ENCODE measurements at places on chromosomes 1 and 21.

DNA sequence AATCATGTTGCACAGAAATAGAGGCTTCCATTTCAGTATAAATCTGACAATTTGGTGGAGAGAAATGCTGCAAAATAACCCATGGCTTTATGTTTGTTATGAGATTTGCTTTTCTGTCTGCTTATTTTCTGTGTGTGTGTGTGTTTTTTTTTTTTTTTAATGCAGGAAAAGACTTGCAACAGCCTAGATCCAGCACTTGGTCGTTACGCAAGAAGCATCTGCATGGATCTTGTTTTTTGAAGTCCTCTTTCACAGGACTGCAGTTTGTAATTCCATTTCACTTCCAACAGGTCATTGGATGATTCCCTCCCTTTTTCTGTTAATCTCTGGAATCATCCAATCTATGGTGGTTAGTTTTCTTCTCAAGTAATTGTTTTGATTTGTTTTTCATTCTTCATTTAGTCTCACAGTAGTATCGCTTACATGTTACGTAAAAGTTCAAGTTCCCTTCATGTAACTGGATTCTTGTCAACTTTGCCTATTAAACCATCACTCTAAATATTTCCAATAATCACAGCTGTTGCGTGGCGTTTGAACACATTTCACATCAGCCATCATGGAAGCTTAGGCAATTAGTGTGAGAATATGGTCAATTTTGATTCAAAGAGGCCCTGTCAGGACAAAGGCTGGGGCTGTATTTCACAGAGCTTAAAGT, 312.9 kb downstream of the NFIA start:
- no peak for DNase-seq

DNA sequence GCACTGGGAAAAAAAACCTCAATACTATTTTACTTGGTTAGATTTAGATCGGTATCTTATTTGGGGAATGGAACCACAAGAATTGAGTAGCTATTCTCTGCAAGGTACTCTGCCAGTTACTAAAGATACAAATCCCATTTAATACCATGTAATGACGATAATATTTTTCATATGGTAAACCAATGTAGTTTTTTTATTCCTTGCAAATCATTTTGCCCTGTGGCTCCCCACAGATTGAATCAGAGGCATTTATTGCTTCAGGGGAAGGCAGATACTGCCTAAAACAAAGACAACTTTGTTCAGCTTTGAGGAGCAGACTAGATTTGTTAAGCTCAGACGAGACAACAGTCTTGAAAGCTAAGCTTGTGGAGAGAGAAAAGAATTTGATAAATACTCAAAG, 226.7 kb upstream of the RUNX1 start:
- no peak for DNase-seq

DNA sequence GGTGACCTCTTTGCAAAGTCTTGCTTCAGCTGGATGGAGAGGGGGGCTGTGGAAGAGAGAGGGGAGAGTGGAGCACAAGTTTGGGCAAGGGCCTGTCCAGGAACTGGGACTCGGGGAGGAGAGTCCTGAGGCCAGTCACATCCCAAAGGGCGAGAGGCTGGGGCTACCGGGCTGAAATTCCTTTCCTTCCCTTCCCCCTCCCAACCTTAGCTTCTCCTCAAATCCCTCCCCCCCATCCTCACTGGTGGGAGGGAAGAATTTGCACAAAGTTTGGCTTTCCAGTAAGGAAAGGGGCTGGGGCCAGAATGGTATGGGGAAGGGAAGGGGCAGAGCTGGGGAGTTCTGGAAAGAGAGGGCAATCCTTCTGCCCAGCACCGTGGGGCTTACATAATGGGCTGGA, 854 bp downstream of the CNTN2 start:
- DNase-seq: no peak

DNA sequence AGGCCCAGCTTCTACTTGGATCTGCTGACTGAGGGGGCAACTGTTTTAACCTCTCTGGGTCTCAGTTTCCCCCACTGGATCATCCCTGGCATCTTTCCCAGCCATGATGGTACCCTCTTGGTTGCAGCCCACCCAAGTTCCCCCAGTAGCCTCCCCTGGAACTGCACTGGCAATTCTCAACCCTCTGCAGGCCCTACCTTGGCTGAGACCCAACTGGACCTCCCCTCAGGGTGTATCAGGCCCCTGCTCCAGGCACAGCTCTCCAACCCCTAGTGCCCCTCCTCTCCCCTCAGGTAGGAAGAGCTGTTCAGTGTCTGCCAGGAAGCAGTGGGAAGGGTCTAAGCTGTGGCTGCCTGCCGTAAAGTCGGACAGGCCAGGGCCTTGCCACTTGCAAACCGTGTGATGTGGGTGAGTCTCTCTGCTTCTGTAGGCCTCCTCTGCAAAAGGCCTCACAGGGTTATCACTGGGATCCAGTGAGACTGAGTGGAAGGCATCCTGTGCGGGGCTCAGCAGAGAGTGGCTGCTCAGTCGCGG, 32.1 kb downstream of the RHBG start:
- no peak for DNase-seq

- DNase-seq: no peak
Observed at GRCh38 chr1:181257117-181257516, 168.6 kb downstream of the IER5 start.

DNA sequence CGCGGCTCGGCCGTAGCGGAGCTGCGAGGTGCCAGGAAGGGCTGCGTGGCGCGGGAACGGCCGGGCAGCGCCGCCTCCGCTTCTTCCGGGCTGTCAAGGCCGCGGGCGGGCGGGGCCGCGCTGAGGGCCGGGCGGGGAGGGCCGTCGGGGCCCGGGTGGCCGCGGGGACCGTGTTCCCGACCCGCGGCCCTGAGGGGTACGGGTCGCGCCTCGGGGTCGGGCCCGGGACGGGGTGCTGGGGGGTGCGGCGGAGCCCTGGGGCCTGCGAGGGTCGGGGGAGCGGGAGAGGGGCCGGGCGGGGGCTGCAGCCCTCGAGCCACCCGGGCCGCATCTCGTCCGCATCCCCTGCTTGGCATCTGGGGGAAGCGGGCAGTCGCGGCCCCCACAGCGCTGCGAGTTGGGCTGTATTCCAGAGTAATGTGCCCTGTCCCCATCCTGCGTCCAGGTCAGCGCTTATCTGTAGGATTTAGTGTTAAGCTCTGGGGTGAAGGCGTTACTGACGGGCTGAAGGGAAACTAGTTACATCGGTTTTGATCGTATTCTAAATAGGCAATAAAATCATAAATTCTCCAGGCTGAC, 379 bp downstream of the RER1 start:
- no peak for DNase-seq

DNA sequence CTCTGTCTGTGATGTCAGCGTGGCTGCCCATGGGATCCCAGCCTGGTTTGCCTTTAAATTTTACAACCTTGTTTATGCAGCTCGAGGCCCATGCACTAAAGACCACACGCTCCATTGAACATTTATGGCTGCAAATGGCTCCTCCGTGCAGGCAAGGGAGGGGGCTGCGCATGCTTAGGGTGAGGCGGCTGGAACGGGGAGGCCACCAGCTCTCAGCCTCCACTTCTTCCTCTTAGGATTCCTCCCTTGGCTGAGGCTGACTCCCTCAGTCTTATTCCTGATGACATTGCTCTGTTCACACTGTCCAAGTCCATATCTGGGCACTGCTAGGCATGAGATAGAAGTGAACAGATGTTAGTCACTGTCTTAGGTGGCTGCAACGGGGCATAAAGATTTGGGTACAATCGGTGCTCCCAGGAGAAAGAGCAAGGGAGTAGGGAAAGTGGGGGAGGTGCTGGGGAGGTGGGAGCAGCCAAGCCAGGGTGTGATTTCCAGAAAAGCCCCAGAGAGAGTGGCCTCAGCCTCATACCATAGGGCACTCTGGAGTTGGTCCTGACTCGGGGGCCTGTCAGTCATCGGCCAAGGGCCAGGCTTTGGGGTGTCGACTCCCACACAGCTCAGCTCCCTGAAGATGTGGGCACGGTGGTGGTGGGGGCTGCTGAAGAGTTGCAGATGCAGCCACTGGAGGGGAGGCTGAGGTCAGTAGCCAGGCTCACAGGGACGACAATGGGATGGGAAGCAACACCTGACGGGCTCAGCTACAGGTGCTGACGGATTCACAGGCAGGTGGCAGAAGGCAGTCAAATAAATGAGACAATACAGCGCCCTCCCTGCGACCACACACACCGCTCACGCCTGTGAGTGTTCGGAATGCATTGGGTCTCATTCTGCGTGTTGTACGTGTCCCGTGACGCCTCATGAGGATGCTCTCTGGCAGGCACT, 37.3 kb upstream of the ACTL8 start:
- DNase-seq: no peak

DNA sequence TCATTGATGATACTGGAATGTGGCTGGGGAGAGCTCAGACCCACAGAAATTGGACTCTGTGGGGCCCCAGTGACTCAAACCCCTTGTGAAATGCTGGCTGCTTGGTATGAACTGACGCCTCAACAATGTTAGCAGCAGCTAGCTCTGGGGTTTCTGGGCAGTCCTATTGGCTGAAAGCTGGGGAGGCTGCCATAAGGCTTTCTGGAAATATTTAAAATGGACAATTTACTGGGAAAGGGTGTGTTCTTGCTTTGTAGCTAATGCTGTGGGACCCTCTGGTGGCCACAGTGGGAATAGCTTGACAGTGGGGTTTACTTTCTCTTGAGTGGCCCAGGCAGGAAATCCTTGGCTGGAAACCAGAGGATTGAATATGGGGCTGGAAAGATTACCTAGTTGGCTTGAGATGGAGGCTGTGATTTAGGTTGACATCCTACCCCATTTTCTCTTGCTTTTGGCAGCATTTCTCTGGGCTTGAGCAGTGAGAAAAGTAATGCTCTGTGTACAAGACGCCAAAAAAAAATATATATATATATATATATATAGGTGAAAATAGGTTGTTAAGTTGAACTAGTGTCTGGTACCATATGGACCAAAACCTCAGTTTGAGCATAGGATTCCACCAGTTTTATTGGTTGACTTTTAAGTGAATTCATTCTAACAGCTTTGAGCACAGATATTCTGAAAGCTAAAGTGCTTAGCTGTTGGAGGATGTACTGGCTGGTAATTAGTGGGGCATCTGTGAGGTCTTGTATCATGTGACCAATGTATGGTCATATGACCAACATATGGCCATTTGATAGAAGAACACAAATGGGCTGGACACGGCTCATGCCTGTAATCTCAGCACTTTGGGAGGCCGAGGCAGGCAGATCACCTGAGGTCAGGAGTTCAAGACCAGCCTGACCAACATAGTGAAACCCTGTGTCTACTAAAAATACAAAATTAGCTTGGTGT, 8.2 kb upstream of the S100A10 start:
- DNase-seq: peak; percentile 81
